ENCODE measurements at places on chromosomes 4 and X.
A peak's percentile ranks its signal among the peaks of the same experiment; 100 is the strongest.

DNA sequence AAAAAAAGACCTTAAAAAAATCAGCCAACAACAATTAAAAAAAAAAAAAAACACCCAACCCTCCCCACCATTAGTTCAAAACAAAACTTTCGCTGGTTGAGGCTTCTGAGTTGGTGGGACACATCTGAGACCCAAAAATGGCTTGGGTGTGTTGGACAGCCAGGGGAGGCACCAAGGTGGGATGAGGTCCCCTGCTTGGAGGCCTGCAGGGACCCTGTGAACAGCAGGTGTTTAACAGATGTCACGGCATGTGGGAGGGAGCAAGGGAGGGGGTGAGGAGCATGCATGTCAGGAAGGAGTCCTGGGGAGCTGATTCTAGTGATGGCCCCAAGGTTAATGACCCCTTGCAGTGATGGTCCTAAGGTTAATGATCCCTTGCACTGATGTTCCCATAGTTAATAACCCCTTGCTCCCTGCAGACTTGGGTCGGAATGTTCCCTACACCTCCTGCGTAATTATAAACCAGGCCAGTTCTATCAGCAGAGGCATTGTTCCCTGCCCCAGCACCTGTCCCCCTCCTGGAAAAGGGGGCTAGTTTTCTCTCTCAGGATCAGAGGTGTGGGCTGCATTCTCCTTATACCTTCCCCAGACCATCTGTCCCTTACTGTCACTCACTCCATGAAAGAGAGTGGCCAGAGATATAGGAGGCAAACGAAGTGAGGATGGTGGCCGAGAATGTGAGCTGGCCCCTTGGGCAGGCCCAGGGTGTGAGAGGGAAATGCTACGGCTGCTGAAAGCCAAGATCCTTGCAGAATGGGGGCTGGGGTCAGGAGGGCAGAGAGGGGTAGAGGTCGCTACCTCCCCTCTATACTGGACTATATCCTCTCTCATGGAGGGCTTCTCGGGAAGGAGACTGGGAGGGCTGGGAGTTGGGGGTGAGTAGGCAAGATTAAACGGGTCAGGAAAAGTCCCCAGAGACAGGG lies 2.3 kb upstream of the FOXP3 start:
- DNase-seq, result no peak

DNA sequence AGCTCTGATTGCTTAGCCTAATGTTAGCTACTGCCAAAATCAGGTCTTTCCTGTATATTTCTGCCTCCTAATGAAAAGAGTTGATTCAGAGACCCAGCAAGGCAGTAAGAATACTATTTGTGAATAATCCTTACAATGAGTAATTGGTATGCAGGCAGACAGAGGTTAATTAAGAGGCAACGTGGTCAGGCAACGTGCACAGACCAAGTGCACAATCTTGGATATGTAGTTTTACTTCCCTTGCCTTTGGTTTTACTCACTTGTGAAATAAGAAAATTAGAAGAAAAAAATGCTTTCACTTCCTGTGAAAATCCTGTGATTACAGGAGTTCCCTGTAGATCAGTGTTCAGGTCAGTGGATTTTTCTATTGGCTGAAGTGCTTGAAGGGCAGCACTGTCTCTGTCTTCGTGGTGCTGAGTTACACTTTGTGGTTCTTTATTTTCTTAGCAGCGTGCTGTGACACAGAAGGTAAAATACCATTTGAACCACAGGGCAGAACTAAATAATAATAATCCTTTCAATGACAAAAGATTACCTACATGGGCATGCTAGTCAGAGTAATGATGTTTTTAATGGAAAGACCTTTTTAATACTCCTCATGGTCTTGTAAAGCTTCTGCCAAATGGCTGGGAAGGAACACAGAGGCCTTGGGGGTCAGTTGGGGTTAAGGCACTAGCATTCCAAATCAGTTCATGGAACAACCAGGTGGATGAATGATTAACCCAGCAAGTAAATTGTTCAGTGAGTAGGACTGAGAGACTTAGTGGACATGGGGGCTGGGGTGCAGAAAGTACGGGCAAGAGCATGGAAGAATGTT lies 430.9 kb downstream of the MAPK10 start:
- no peak for DNase-seq

DNA sequence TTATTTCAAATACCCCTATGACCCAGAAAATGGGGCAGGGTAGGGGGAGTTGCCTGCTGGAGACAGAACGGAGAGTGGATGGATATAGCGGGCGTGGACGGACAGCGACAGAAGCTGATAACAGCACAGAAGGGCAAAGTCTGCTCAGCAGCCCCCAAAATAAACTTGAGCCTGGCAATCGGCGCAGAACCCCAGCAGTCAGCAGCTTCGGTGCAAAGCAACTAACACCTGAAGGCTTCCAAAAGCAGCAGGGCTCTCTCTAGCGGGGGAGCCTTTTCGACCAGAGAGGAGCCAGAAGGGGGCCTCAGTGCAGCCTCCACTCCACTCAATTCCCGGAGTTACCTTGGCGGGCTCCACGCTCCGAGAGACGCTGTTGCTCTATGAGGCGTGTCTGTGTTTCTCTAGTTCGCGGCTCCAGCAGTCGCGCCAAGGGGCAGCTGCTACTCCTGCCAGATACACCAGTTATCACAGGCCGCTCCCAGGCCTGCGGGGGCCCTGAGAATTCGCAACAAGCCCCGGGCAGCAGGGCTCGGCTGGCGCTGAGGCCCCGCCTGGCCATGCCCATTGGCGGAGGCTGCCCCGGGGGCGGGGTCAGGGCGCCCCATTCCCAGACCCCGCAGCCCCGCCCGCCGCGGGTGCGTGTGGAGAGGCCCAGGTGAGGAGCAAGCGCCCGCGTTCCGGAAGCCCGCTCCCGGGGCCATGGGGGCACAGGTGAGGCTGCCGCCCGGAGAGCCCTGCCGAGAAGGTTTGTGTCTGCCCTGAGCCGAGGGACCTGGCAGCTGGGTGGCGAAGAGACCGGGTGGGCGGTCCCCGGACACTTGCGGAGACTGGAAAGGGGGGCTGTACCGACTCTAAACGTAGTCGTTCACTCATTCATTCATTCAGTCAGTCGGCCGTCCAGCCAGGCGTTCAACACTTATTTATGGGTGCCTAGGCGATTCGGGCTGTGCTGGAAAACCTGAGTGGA lies at the start of the genes CNGA1 and NIPAL1:
CNGA1 (minus strand) TSS at position 541 of the 967 bp plus-strand sequence. CDS start 63,992 bp downstream, outside the sequence.
NIPAL1 (plus strand) TSS at position 632 of the 967 bp plus-strand sequence; CDS start at position 700, 68 bp downstream.
- peak; percentile 41 for DNase-seq

- no peak for DNase-seq
Measured at GRCh38 chrX:10130354-10130753, 26.4 kb upstream of the CLCN4 start.

DNA sequence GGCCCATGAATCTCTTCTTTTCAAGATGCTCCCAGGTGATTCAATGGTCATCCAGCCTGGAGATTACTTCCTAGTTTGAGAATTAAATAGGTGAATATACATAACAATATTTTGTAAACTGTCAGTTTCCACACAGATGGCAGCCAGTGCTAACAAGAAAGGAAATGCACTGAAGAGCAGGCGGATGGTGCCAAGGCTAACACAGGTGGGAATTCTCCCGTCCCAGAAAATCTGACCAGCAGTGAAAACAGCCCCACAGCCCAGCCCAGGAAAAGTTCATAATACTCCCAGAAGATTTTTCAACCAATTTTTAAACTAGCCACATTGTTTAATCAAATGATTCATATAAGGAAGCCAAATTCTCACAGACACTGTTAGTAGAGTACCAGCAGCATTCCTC lies 387.2 kb upstream of the GATB start:
- no peak for DNase-seq

DNA sequence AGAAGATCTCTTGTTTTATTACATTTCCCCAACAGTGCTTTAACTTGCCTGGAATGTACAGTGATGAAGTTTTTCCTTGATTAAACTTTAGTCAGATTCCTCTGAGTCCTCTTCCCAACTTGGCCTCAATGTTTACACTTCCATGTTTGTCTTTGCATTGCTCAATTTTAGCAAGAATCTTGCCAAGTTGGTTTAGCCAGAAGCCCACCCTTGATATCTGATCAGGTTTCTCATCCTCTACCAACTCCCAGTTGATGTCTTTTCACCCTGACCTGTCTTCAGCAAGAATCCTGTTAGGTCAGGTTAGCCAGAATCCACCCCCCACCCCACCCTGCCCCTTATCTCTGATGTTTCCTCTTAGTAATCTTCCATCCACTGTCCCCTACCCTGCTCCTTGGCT lies 120.9 kb downstream of the MBNL3 start:
- DNase-seq, result no peak

- no peak for DNase-seq
Measured at GRCh38 chr4:136680271-136680670, 852.0 kb downstream of the PCDH18 start.

DNA sequence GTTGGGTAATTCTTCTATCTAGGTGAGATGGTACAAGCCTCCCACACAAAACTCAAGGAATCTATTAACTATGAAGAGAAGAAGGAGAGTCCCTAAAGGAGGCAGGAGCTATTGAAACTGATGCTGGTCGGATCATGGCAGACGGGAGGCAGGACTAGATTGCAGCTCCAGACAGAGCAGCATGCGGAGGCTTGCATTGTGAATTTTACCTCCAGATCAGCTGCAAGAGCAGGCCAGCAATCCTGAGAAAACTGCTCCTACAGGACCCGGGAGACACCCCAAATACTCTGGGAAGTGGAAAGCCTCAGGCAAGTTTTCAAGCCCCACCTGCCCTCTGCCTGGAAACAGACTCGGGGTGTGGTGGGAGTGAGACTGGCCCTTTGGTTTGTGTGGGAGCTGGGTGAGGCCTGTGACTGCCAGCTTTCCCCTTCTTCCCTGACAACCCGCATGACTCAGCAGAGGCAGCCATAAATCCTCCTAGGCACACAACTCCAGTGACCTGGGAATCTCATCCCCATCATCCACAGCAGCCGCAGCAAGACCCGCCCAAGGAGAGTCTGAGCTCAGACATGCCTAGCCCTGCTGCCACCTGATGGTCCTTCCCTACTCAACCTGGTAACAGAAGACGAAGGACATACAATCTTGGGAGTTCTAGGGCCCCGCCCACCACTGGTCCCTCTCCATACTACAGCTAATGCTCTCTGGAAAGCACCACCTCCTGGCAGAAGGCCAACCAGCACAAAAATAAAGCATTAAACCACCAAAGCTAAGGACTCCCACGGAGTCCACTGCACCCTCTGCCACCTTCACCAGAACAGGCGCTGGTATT lies 30.9 kb downstream of the GATB start:
- DNase-seq, result no peak

DNA sequence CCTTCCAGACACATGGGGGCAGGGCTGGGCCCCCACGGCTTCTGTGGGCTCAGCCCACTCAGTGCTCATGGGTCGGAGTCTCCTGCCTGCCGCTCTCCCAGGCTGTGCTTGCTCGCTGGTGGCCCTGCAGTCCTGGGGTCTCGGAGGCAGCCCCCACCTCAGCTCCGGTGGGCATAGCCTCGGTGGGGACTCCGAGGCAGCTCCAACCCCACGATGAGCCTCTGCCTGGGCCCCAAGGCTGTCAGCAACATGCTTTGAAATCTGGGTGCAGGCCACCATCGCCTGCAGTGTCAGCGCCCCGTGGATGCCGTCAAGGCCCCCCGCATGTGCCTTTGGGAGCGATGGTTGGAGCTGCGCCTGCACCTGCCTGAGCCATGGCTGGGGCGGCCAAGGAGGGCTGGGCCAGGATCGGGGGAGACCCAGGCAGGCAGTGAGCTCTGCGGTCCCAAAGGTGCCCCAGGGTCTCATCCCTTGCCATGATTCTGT lies 30.2 kb upstream of the SPON2 start:
- no peak for DNase-seq

DNA sequence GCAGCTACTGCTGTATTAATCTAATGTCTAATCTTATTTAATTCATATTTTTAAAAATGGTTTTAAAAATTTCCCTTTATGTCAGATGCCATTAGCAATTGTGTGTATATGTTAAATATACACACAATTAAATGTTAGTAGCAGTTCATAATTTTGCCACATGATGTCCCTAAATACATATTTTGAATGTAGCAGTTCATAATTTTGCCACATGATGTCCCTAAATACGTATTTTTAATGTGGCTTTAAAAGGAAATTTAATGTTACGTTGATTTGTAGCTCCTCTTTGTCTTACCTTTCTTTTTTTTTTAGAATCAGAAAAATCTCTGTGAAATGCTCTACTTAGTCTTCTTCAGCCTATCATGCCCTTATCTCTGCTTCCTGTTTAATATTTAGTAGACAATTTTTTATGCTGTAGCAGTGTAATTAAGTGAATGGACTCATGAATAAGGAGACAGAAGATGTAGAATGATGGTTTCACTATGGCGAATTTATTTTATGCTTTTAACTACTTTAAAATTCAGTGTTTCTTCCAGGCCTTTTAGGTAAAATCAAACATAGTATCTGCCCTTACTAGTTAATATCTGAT lies 26.1 kb downstream of the RBM46 start:
- no peak for DNase-seq

Measured in bone marrow (tissue), 2 donors.